H4 (cell line): ENCODE measurements at places on chromosomes 2 and 18. TPM values are rescaled to one million over a fixed set of nuclear protein-coding genes. Genes with fewer than 3 reads are reported as not detected.

The CYP27A1 gene
- total RNA-seq = 0.21 TPM in 1 of 2 replicates, not detected in the other

The FBXO41 gene
- total RNA-seq = 0.99 and 2.3 TPM in 2 replicates

GRCh38 chr2:237486819-237487448 lies at the start of gene MLPH:
Gene MLPH, plus strand, starts transcription at chr2:237487251. Its CDS starts 6,176 bp downstream, at chr2:237493427.
- DNase-seq = no peak

The AMER3 gene
- total RNA-seq = not detected in 2 replicates

The TGFBRAP1 gene
- 13.8 and 14.6 TPM in 2 replicates for total RNA-seq
